SK-N-SH (cell line): ENCODE measurements at places on chromosomes 7 and 10.
A peak's percentile ranks its signal among the peaks of the same experiment; 100 is the strongest.

GRCh38 chr10:62511238-62511637 lies 137.1 kb downstream of the ZNF365 start:
- DNase-seq: no peak

GRCh38 chr7:98079891-98080648 lies 26.6 kb upstream of the LMTK2 start:
- no peak for DNase-seq

DNA sequence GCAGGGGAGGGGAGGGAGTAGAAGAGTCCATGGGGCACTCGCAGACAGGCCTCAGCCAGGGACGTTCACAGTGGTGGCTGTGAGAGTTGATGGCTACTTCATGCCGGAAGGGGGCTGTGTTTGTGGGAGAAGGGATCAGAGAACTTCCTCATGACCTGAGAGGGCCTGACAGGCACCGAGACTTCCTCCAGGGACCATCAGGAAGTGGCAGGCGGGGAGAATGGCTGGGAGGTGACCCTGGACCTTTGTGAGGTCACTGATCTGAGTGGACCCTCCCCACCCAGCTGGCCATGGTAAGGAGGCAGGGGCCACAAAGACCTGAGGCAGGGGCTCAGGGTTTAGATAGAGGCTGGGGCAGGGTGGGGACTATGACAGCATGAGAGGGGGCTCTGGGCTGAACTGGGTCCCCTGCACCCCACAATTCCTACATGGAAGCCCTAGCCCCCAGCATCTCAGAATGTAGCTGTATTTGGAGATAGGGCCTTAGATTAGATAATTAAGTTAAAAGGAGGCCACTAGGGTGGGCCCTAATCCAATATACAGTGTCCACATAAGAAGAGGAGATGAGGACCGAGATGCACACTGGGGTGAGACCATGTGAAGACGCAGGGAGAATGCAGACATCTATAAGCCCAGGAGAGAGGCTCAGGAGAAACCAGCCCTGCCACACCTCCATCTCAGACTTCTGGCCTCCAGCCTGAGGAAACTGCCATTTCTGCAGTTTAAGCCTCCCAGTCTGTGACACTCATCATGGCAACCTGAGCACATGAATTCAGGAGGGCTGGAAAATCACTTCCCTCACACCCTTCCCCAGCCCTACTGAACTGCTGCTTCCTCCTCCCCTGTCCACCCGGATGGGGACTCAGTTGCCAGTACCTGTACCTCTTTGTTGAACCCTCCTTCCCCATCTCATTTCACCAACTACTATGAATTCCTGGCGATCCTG lies 273.9 kb upstream of the ZNF32 start:
- DNase-seq: no peak

GRCh38 chr10:118557946-118558345 lies 37.5 kb downstream of the PRLHR start:
- no peak for DNase-seq

DNA sequence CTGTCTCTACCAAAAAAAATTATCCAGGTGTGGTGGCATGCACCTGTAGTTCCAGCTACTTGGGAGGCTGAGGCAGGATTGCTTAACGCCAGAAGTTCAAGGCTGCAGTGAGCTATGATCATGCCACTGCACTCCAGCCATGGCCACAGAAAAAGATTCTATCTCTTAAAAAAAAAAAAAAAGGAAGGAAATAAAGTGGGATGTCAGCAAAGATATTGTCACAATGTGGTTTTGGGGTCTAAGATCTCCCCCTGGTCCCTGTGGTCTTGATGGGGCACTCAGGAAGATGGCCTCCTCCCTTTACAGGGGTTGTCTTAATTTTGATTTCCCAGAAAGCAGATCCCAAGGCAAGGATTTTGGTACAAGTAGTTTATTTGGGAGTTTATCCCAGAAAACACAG lies 7.4 kb upstream of the KAZALD1 start:
- DNase-seq: no peak

GRCh38 chr7:133513608-133514007 lies 260.7 kb downstream of the EXOC4 start:
- DNase-seq: no peak

- no peak for DNase-seq
Measured at GRCh38 chr10:26157734-26158133, 58.8 kb upstream of the GAD2 start.

GRCh38 chr10:58782876-58783851 lies 270.5 kb downstream of the BICC1 start:
- no peak for DNase-seq

- no peak for DNase-seq
Measured at GRCh38 chr7:120171406-120171805, 101.6 kb upstream of the KCND2 start.

DNA sequence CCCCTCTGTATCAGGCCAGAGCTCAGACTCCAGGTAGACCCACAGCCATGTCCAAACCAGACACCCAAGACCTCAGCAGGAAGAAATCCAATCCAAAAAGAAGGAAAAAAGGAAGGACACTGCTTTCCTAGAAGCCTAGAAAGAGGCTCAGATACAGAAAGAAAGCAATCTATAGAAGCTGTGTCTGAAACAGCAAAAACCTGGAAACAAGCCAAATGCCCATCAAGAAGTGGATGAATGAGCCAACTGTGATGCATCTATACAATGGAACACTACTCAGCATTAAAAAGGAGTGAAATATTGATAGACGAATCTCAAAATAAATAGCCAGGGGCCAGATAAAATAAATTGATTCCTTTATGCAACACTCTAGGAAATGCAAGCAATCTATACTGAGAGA lies 31.6 kb downstream of the GRB10 start:
- no peak for DNase-seq

GRCh38 chr7:99860281-99861127 lies 16.3 kb downstream of the OR2AE1 start:
- no peak for DNase-seq

DNA sequence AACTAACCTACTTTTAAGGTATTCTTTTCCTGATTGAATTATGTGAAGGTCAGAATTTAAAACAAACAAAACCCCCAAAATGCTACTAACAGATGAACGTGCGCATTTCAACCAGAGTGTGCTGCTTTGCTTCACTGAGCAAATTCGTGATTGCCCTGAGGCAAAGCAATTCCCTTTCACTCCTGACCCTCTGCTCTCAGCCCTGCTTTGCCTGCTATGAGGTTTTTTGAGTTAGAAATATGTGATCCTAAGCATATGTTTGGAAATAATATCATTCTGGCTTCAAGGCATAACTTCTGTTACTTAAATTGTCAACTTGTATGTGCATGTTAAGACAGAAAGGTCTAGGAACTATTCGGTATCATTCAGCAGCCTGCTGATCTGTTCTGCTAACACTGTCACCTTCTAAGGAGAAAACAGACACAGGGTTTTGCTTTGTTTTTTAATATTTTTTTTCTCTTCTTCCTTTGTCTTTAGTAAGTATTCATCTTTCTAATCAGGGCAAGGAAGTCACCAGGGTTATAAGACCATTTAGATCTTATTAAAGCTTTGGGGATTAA lies 124.2 kb downstream of the GNAT3 start:
- peak; percentile 64 for DNase-seq

- no peak for DNase-seq
Measured at GRCh38 chr10:34219753-34220548, 595.1 kb downstream of the PARD3 start.

GRCh38 chr7:71752171-71752935 lies 620.4 kb downstream of the GALNT17 start:
- peak; percentile 89 for DNase-seq

GRCh38 chr10:70477661-70478162 lies 855 bp upstream of the PALD1 start:
- peak; percentile 68 for DNase-seq

- DNase-seq: no peak
Measured at GRCh38 chr7:157979636-157980340, 607.8 kb downstream of the PTPRN2 start.

GRCh38 chr10:98074315-98074911 lies 44.0 kb upstream of the CRTAC1 start:
- no peak for DNase-seq

GRCh38 chr7:30453921-30454320 lies 24.7 kb downstream of the NOD1 start:
- no peak for DNase-seq

GRCh38 chr7:117769085-117769484 lies 104.2 kb downstream of the CTTNBP2 start:
- DNase-seq: no peak

DNA sequence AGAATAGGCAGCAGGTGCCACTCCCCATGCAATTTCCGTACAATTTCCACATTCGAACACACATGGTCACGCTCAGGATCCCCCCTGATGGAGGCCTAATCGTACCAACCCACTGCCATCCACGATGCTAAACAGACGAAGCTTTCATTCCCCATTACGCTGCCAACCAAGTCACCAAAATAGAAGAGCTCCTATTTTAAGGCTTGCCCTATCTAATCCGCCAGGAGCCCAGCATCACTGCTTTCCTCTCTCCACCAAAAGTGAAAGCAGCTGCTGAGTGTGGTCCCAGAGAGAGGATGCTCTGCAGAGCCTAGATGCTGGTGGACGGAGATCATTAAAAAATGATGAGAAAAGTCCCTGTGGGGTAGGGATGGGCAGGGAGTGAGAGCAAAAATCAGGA lies 43.3 kb downstream of the HSPA12A start:
- no peak for DNase-seq

DNA sequence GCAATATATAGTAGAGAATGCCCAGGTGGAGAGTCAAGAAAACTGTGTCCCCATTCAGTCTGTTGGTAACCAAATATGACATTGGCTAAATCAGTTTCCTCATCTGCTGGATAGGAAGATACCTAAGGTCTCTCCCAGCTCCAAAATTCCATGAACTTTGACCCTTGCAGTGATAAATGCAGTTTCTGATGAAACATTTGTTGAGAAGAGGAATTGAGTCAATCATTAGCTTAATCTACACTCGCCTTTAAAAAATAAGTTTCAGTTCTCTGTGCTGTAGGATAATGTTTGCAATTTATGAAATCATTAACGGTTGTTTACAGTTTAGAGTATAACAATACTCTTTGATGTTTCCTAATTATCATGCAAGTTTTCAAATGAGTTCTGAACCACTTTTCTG lies 38.0 kb upstream of the SLC25A13 start:
- no peak for DNase-seq

- no peak for DNase-seq
Measured at GRCh38 chr7:158414486-158414961, 173.1 kb downstream of the PTPRN2 start.

DNA sequence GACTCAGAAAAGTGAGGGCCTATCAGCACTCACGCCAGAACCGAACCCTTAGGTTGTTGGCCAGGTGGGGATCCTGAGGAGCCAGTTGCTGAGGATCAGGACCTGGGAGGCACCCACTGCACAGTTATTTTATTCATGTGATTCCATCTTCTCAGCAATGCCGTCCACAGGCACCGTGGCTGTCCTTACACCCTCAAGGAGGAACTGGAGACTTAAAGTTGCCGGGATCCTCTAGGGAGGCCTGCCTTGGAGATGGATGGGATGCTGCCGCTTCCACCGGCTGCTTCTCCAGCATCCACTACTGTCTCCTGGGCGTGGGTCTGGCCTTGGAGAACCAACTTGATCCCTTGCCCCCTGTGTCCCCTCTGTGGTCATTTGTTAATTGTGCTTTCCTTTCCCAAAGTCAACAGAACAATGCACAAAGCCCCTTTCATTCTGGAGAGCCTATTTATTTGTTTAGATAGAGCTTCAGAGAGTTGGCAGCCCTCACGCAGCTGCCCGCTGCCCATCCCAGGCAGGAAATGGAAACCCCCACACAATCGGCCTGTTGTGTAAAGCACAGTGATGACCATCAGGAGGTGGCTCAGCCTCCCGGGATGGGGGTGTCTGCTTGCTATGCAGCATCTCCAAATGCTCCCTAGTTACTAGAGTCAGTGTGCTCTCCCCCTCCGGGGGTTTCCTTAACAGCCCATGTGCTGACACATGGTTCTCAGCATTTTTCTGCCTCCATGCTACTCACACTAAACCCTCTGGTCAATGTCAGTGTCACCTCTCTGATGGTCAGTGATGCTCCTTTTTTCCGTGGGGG lies 52.9 kb upstream of the IGFBP3 start:
- DNase-seq: no peak

DNA sequence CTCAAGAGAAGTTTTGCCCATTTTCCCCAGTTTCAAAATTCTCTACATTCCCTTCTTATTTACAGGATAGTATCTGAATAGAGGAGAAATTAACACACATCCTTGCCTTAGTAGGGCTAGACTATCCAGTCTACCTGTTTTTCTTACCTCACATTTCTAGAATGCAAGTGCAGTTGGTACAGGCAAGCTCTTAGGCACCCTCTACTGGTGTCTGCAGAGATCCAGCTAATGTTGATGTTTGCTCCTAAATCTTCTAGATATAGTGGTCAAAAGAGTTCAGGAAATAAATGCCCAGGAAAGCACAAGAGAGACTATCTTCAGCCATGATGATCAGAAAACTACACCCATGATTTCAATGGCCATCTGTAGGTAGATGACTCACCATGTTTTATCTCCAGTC lies 205.3 kb downstream of the HTR7 start:
- no peak for DNase-seq

- no peak for DNase-seq
Measured at GRCh38 chr7:105067691-105068090, 53.7 kb downstream of the KMT2E start.

- DNase-seq: no peak
Measured at GRCh38 chr7:86411814-86412213, 231.9 kb upstream of the GRM3 start.

DNA sequence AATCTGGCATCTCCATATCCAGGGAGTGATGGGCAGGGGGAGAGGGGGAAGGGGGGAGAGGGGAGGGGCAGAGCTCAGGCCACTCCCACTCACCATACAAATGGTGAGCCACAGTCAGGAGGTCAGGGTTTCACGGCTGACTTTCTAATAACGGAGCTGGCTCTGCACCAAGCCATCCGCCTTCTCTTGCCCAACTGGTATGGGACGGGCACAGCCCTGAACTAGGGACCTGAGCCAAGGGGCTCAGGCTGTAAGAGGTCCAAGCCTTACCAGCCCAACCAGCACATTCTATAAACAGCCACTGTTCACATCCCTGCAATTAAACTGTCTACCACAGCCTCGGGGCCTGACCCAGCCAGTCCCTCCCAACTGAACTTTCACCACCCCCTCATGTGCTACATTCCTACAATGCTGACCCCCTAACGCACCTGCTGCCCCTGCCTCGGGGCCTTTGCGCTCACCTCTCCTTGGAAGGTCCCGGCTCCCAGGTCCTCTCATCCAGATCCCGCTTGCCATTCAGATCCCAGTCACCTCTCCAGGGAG lies 32.5 kb downstream of the RGS10 start:
- peak; percentile 46 for DNase-seq

DNA sequence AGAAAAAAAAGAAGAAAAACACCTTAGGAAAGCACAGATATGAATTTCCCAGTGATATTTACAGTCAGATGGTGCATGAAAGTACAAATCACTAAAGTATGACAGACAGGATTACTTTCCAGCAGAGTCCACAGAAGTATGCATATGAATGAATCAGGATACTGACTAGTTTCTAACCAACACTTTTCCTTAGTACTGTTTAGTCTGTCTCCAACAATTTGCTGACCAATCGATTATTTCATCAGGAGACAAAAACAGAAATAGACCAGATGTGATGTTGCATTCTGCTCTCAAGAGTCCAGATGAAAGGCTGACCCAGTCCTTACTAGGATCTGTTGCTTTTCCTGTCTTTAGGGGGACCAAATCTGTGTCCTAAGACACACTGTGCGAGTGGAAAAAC lies 14.6 kb downstream of the SLC35B4 start:
- DNase-seq: no peak
